ENCODE measurements at places on chromosomes 6 and 20.
A peak's percentile ranks its signal among the peaks of the same experiment; 100 is the strongest.

DNA sequence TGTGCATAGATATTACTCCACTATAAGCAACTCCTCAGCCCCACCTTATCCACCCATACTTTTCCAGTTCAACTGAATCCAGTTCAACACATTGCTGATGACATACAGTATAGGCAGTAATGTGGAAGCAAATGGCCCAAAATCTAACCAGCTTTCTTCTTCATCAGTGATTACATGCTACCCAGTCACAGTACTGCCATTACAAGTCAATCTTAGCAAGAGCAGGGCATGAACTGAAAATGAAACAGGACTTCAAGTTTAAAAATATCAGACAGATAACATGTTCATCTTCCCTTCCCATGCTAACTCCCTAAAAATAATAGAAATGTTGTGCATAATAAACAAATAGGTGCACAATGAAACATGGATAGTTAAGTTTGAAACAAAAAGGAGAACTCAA, 19.2 kb downstream of the RRAGD start:
- DNase-seq = no peak

DNA sequence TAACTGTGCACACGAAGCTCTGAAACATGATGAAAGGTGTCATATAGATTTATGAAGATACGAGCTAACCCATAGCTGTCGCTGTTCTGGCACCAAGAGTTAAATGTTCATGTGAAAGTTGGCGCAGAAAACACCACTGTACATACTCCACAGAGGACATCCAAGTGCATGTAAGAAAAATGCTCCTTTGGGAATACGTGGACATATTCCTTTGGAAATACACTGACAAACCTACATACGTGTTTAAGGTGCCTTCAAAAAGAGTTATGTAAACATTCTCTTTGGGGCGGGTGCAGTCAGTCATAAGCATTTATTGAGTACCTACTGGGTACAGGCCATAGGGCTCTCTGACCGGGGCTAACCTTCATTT, 723 bp upstream of the ARID1B start:
- no peak for DNase-seq

- DNase-seq = no peak
These were observed 374 bp upstream of the SERINC1 start for GRCh38 chr6:122472022-122472340.

DNA sequence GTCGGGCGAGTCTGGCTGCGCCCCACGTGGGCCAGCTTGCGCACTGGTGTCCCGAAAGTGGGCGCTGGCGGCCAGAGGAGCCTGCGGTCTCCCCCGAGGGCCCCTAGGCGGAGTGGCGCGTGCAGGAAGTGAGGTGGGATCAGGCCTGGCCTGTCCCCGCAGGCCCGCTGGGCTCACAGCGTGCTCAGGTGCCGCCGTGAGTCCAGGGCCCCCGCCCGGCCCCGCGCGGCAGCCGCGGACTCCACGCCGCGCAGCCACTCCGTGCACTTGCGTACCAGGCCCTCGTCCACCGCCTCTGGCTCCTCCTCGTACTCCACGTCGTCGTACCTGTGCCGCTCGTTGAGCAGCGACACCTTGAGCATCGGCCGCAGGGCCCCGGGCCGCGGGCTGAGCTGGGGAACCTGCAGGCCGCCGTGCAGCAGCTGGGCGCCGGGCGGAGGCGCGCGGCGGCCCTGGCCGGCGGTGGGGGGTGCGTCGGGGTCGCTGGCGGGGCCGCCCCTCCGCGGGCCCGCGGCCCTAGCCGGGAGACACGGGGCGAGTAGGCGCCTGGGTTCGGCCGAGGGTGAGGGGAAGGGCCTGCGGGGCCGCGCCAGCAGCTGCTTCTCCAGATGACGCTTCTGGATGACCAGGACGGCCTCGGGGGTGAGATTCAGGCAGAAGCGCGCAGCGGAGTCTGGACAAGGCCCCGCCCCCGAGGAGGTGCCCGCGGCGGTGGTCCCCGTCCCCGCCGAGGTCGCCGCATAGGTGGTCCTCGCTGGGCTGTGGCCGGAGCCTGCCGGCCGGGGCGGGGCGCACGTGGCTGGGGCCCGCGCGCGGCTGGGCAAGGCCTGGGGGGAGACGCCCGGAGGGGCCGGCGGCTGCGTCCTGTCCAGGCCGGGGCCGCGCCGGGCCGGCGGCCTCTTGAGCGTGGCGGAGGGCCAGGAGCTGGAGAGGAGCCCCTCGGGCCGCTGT, 835 bp downstream of the PRR18 start:
- DNase-seq = no peak

- DNase-seq = no peak
These were observed 124.6 kb upstream of the CDH4 start for GRCh38 chr20:61127311-61128039.

GRCh38 chr20:13567663-13568062, 71.1 kb downstream of the TASP1 start:
- DNase-seq = no peak

DNA sequence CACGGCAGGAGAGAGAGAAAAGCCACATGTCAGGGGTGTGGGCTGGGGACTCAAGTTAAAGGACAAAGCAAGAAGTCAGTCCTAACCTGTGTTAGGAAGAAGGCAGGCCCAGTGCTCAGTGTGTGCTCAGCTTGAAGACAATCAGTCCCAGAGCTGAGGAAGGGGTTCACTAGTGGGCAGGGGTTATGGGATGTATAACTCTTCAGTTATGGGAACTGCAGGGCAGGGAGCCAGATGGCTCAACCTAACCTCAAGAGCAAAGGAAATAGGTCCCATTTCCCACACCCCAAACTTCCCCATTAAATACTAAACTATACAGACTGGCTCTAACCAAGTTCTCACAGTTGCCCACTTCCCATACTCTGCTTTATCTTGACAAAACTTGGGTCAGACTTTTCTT, 7.4 kb upstream of the SSTR4 start:
- DNase-seq = no peak

- no peak for DNase-seq
These were observed 26.1 kb downstream of the RRBP1 start for GRCh38 chr20:17655865-17656479.

- DNase-seq = no peak
These were observed 158.9 kb upstream of the ZNF217 start for GRCh38 chr20:53752583-53752970.

DNA sequence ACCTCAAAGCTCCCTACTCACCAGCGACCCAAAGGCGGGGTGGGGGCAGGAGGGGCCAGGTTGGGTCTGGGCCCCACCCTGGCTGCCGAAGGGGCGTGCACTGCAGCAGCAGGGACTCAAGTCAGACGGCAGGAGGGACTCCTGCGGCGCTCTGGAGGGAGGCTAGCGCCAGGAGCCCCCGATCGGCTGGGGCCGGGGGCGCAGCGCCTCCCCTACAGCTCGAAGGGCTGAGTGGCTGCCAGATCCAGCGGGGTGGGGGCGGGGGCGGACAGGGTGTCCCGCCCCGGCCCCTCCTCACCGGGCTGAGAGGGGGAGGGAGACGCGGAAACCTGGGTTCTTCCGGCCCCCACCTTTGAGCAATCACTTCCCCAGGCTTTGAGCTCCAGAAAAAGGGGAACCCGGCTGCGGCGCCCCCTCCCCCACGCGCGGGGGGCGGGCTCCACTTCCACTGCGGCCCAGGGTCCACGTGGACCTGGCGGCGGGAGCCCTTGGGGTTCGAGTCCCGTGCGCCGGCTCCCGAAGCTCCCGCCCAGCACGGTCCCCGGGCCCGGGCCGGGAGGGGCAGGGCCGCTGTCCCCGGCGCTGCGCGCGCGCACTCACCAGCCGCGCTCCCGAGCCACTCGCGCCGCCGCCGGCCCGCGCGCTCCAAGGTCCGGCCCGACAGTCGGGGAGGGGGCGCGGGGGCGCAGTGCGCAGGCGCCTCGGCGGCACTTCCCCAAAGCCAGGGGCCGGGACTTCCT, at the start of gene RGS19:
RGS19 (minus strand) TSS at position 246 of the 740 bp plus-strand sequence. CDS start 2,632 bp downstream, outside the sequence.
- peak; percentile 44 for DNase-seq

- DNase-seq = no peak
These were observed 698.4 kb downstream of the TENT5A start for GRCh38 chr6:81054036-81054435.

- DNase-seq = no peak
These were observed 367 bp downstream of the C6orf62 start for GRCh38 chr6:24718449-24719124.

DNA sequence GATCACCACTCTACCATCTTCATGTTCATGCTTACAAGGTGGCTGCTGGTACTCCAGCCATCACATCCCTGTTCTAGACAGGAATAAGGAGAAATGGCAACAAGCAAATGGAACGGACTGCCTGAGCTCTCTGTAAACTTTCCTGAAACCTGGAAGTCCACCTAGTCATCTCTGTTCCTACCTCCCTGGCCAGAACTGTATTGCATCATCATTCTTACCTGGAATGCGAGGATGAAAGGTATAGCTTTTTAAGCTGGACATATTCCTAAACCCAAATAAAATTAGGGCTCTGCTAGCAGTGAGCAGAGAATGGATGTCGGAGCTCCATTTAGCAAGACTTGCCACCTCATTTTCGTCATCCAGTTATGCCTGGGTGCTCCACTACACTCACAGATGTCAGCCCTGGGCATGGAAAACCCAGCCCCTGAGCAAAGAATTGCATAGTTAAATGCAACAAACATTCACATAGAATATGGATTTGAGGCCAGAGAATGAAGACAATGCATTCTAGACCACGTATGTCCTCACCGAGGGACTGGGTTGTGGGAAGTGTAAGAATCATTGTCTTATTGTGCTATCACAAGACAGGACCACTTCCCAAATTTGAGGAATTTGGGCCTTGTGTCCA, 214.3 kb upstream of the CDYL start:
- no peak for DNase-seq

GRCh38 chr20:24421071-24421470, 48.4 kb upstream of the SYNDIG1 start:
- DNase-seq = no peak

GRCh38 chr6:73710470-73710869, 14.5 kb downstream of the CD109 start:
- no peak for DNase-seq

DNA sequence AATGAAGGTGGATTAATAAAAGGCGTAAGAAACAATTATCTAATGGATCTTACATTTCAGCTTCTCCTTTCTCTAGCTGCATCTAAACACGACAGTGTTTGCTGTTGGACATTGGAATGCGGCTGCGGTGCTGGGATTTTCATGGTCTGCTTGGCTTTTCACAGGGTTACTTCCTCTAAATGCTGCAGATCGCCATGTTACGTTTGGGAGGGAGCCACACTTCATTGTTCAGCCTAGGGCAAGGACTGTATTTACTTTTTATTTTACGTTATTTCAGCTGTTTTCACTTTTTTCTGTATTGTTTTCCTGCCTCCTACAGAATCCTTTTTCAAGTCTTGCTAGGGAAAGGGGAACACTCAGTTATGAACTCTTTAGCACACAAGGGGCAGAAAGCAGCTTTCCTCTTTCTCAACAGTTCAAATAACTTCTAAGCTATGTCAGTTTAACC, 97.9 kb upstream of the MTHFD1L start:
- DNase-seq = no peak

DNA sequence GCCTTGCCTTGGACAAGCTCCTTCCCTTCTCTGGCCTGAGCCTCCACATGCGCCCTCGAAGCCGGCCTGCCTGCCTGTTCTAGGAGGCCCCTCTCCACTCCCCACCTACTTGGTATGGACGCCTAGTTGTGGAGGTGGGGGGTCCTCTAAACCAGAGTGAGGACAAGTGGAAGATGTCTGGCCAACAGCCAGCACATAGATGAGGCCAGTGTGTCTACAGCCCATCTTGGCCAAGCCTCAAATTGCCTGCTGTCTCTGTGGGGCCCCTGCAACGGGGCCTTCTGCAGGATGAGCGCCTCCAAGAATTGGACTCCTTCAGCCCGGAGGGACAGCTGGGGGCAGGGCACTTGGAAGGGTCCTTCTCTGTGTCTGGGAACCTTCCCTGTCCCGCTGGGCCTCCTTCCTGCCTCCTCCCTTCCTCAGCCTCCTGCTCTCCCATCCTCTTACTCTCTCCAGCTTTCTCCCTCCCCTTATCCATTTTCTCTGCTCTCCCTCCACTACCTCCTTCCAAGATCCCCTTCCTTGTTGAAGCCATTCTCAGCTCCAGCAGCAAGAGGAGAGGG, 1.6 kb downstream of the MDFI start:
- DNase-seq = no peak

DNA sequence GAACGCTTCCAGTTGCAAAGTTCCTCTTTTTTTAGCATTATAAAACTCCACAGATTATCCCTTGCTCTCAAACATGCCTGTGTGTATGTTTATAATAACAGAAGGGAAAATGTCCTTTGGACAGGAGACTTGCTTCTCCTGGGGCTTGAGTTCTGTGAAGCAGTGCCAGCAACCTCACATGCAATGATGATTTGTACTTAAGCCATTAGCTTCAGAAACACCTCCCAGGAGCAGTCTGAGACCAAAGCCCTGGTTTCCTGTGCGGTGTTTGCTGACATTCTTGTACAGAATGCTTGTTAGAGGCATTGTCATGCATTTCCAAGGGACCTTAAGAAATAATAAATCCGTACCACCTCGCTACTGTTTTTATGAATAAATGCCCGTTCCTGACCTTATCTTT, 752.8 kb downstream of the CBLN4 start:
- DNase-seq = no peak

DNA sequence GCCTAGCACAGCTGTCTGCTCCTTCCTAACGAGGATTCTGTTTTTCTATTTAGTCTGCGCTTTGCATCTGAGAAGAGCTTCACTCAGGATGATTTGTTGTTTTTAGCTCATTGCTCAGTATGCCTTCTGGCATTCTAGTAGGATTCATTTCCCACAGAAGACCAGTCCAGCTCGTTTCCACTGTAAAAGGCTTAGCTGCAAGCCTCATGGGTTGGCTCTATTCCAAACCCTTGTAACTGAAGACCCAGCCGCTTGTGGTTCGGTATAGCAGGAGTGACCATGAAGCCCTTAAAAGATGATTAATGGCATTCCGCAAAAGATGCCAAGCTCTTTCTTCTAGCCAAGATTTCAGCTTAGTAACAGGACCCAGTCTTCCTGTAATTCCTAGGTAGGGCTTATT, 7.2 kb downstream of the ADGRF1 start:
- DNase-seq = no peak

GRCh38 chr20:31972471-31973021, 4.6 kb downstream of the XKR7 start:
- no peak for DNase-seq

DNA sequence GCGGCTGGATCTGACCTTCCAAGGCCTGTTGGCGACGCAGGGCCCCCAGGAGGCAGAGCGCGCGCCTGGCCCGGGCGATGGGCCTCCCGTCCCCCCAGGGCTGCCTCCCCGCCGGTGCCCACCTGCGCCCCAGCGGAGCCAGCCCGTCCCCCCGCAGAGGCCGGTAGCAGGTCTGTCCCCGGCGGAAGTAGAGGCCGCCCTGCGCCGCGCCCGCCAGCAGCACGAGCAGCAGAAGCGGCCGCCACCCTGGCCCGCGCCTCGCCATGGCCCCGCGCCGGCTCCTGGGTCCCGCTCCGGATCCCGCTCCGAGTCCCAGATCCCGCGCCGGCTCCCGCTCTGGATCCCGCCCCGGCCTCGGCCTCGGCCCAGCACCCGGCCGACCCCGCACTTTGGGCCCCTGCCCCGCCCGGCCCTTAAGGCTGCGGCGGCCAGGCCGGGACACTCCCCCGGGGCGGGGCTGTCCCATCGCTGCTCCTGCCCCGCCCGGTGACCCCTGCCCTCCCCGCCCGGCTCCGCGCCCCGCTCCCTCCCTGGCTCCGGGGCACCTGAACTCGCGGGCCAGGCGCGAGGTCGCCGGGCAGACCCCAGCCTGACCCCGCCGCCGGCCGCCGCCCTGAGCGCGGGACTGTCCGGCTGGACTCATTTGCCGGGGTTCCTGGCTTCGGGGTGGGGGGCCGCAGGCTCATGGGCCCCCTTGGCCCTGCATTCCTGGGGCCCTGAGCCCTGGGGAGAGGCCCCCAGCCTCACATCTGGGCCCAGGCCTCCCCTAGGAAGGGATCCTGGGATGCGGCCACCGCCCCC, at the start of gene CTSZ:
CTSZ (minus strand) TSS at position 391 of the 801 bp plus-strand sequence; CDS start at position 265, 126 bp downstream.
- DNase-seq = no peak

Data from omental fat pad (tissue), 4 donors.